ENCODE measurements at places on chromosomes 5 and 9. TPM values are rescaled to one million over a fixed set of nuclear protein-coding genes. Genes with fewer than 3 reads are reported as not detected.

DNA sequence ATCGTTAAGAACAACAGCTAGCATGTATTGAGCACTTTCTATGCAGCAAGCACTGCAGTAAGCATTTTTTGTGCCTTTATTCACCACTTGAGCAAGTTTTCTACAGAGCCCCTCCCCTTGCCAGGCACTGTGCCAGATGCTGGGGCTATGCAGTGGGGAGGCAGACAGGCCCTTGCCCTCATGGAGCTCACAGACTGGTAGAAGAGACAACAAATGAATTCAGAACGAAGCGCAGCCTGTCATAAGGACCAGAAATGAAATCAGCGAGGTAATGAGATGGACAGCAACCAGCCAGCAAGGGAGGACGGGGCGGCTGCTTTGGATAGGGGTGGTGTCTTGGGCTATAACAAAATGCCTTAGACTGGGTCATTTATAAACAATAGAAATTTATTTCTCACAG lies 68.8 kb downstream of the C9orf50 start:
- no peak overlapping the region for H3K27ac ChIP-seq
- H3K4me3 ChIP-seq: no peak overlapping the region
- no peaks in the 10 kb centered on the region for H3K36me3 ChIP-seq

GRCh38 chr5:40515476-40515875 lies 164.2 kb upstream of the PTGER4 start:
- no peak overlapping the region for H3K27ac ChIP-seq
- H3K36me3 ChIP-seq: no peaks in the 10 kb centered on the region
- no peak for DNase-seq
- H3K27me3 ChIP-seq: no peaks in the 10 kb centered on the region
- H3K4me3 ChIP-seq: no peak overlapping the region

SH3TC2 gene
- polyA plus RNA-seq: 18.9 TPM

DNA sequence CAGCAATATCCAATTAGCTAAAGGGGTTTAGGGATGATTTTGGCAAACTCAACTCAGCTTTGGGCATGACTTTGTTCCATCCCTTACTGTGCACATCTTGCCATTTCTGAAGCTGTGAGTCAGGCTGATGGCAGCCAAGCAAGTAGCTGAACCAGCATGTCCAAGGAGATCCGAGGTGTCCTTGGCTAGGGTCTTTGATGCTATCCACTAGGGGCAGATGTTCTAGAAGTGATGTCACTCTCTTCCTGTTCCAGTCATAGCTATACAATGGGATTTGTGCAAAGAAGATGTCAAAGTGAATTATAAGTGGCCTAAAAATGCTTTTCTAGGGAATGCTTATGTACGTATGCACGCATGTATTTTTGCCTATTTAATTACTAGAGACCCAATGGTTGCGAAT lies 160.8 kb upstream of the PAPPA start:
- peak; percentile 15 for DNase-seq
- peaks cover 20% of the 10 kb centered on the region for H3K4me1 ChIP-seq
- no peak overlapping the region for H3K4me3 ChIP-seq
- H3K36me3 ChIP-seq: no peaks in the 10 kb centered on the region
- H3K27ac ChIP-seq: no peak overlapping the region

NKD2 gene
- polyA plus RNA-seq: not detected

- H3K27ac ChIP-seq: no peak overlapping the region
- peak; percentile 44 for DNase-seq
- H3K4me1 ChIP-seq: peaks cover 14% of the 10 kb centered on the region
- H3K4me3 ChIP-seq: no peak overlapping the region
- H3K36me3 ChIP-seq: no peaks in the 10 kb centered on the region
Observed at GRCh38 chr5:6427694-6428093, 21.0 kb upstream of the UBE2QL1 start.

ZNF879 gene
- 1.8 TPM for polyA plus RNA-seq

PCDHB16 gene
- polyA plus RNA-seq: 0.09 TPM

GRCh38 chr9:127049044-127049443 lies 73.4 kb downstream of the ANGPTL2 start:
- H3K36me3 ChIP-seq: no peaks in the 10 kb centered on the region
- peak; percentile 50 for DNase-seq
- H3K27ac ChIP-seq: no peak overlapping the region

All from keratinocyte (primary cell).